ENCODE measurements at places on chromosomes 5 and 9. TPM values are rescaled to one million over a fixed set of nuclear protein-coding genes. Genes with fewer than 3 reads are reported as not detected.

The ZNF608 gene
- total RNA-seq: 18.2 TPM

The SLC46A2 gene
- total RNA-seq: not detected

The ZBED3 gene
- total RNA-seq: 4.7 TPM

The LCN6 gene
- total RNA-seq: 17.4 TPM

The SPINK4 gene
- not detected for total RNA-seq

The LURAP1L gene
- 2.4 TPM for total RNA-seq

The DBH gene
- total RNA-seq: not detected

The CCDC152 gene
- total RNA-seq: 0.77 TPM

The PDLIM4 gene
- 3.8 TPM for total RNA-seq

The CNTRL gene
- 4.2 TPM for total RNA-seq

The SPAAR gene
- 9.8 TPM for total RNA-seq

The AK1 gene
- 853 TPM for total RNA-seq

The QRFP gene
- total RNA-seq: not detected

DNA sequence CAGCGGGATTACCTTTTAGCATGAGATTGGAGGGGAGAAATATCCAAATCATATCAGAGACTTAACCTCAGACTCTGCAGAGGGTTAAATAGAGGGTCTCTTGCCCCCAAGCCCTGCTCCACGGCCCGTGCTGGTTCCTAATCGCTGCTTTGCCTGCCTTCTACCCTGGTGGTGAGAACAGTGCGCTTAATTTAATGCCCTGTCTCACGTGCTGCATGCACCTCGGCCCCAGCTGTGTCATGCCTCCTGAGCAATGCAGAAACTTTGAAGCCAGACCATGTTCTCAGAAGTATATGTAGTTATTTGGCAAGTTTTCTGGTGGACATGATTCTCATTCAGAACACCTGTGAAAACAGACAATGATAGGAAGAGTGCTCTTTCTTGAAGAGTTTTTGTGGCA lies 1.4 kb downstream of the OTULIN start:
- no peak for DNase-seq

- no peak for DNase-seq
Measured at GRCh38 chr5:163104464-163104863, 332.9 kb upstream of the CCNG1 start.

DNA sequence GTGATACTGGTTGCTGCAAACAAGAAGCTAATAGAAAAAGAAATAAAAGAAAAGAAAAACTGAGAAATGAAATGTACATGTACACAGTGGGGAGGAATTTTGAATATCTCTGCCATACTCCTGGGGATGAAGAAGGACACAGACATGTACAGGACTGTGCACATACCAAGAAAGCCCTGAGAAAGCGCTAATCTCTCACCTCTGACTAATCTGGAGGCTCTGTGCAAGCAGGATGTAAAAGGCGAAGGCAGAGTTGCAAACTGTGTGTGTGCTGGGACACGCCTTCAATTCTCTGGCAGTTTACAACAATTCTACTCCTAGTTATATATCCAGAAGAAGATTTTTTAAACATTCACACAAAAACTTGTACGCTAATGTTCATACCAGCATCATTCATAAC lies 211.4 kb downstream of the KIAA0825 start:
- DNase-seq: no peak

DNA sequence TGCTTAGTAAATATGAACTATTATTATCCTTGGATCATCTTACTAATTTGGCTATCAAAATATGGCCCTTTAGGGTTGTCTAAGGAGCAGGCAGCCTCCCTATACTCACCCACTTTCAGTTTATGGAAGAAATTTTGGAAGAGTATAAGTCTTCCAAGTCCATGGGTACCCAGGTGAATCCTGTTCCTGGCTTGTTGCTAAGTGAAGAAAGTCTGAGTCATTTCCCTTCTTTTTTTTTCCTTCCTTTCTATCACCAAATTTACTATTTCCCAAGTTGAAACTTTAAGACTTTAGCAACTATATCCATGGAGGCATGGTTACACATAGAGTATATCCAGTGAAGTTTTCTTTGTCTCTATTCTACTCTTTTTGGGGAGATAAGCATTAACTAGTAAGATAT lies 184.0 kb upstream of the ACTBL2 start:
- no peak for DNase-seq

DNA sequence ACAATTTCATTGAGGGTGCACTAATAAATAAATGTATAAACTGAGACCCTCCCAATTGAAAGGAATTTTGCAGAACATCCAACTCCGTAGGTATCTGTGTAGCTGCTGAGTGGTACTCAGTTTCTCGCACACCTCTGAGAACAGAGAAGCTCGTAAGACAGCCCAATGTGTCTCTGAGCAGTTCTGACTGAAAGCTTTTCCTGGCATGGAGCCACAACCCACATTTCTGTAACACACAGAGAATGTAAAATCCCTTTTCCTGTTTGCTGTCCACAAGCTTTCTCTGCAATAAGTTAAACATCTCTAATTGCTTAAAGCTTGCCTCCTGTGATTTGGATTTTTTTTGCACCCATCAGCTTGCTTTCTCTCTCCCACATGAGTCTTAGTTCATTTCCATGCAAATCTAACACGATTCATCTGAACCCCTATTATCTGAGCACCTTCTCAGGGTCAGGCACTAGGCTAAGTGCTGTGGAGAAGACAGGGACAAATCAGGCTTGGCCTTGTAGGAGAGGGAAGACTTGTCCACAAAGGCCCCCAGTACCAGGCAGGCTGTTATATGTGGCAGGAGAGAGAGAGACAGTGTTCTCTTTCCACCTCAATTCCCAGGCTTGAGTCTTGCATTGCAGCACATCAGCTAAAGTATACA lies 44.2 kb upstream of the COL15A1 start:
- no peak for DNase-seq

- DNase-seq: no peak
Measured at GRCh38 chr5:90888511-90889324, 330.1 kb downstream of the ADGRV1 start.

DNA sequence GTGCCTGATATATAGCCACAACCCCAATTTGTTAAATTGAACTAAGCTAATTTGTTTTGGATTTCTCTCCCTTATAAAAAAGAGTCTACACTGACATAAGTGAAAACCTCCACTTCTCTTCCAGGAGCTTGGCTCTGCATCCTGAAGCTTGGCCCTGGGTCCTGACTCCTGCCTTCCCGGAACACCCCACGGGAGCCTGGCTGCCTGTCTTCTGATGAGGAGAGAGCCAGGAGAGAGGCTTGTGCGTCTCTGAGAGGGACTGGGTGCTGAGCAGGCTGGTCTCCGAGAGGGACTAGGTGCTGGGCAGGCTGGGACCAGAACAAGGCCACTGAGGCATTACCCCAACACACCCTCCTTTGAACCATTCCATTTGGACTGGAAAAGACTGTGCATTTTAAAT lies 6.5 kb upstream of the PTGES start:
- peak; percentile 62 for DNase-seq

- no peak for DNase-seq
Measured at GRCh38 chr5:43193181-43193893, 1.3 kb downstream of the NIM1K start.

GRCh38 chr9:69174616-69175463 lies 763 bp downstream of the TJP2 start:
- DNase-seq: peak; percentile 39

GRCh38 chr5:147483188-147483790 lies 26.6 kb downstream of the DPYSL3 start:
- DNase-seq: no peak

DNA sequence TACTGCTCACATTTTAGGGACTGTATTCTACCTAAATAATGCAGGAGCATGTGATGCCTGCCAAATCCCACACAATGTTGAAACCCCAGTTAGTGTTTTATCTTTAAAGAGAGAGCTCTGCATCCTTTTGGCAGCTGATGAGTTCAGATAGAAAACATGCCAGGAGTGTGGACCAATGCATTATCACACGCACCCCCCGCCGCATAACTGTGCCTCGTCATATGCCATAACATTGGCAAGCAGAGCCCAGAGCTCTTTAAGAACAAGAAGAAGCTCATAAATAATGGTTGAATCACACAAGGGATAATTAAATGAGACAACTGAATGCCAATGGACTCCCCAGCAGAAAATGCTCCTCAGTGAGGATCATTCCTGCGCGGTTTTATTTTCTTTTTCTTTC lies 52.8 kb upstream of the RORB start:
- DNase-seq: peak; percentile 36

DNA sequence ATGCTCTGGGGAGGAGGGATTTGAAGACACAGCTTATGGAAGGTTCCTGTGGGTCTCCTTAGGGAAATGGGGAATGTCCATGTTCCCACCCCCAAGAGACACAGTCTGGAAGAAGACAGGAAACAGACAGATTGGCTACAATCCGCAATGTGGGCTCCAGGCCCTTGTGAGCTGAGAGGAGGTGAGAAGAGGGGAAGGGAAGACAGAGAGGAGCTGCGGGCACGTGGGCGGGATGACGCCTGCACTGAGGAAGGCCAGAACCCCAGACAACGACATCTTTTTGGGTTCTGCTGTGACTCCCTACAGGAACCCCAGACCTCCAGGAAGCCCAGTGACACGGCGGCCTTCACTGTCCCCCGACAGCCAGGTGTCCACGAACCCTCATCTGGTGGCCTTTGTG lies 29.9 kb upstream of the NKD2 start:
- peak; percentile 28 for DNase-seq

GRCh38 chr9:126448136-126448535 lies 121.5 kb downstream of the MVB12B start:
- no peak for DNase-seq

DNA sequence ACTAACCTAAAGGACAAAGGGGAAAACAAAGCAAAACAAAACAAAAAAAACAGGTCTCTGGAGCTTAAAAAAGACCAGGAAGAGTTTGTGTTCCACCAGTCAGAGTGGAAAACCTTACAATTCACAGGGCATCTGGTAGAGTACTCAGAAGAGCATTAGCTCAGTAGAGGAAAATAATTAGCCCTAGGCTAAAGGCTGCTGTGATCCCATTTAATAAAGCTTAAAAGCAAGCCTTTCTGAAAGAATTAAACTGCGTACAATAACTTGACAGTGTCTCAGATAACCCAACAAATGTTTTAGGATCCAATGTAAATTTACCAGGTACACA lies 7.3 kb downstream of the ECM2 start:
- DNase-seq: no peak

DNA sequence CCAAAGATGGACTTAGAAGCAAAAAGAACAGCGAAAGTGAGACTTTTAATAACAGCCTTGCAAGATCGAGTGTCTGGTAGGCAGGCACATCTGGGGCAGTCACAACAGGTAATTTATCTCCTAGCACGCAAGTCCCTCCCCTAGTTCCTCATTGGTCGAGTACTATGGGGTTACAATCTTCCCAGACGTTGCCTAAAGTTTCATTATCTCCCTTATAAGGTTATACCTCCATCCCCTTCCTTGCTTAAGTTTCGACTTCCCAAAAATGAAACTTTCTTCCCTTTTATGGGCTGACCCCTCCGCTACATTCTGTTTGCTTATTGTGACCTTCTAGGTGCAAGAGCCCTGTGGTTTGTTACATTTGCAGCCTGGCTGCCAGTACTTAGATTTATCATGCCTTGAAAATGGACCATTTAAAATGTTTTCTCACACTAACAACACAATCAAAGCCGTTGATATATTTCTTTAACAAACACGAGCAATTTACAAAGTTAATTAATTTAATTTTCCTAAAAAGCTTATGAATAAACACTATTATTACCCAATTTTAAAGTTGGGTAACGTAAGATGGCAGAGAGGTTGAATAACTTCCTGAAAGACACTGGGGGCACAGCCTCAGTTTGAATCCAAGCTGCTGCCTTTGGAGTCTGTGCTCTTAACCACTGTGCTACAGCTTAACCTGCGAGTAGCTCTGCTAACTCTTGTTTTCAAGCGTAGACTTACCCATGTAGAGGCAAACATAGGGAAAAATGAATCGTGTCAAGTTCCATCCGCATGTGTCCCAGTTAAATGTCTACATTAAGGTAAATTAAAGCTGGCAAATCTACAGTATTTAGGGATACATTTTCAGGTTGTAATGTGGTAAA lies 91.7 kb downstream of the EDIL3 start:
- DNase-seq: no peak

DNA sequence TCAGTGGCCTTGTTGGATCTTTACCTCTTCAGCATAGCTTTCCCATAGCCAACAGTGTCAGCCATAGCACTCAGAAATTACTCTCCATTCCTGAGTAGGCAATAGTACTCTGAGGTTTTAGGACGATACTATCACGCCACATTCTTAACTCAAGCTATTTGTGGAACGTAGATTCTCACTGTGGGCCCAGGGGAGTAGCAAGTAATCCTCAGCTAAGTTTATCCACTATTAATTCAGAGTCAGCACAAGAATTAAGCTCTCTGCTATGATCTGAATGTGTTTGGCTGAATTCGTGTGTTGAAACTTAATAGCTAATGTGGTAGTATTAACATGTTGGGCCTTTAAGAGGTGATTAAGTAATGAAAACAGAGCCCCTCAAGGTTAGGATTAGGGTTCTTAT lies 858.8 kb upstream of the NUDT12 start:
- DNase-seq: no peak

- no peak for DNase-seq
Measured at GRCh38 chr5:149559706-149560105, 8.5 kb upstream of the CSNK1A1 start.

GRCh38 chr5:111769541-111769940 lies 12.5 kb upstream of the NREP start:
- no peak for DNase-seq

- DNase-seq: no peak
Measured at GRCh38 chr5:105259581-105260217, 1697.1 kb upstream of the NUDT12 start.

GRCh38 chr9:134895567-134895907 lies 14.9 kb downstream of the FCN2 start:
- DNase-seq: no peak

GRCh38 chr9:68914751-68915150 lies 99.2 kb downstream of the PRKACG start:
- DNase-seq: no peak

DNA sequence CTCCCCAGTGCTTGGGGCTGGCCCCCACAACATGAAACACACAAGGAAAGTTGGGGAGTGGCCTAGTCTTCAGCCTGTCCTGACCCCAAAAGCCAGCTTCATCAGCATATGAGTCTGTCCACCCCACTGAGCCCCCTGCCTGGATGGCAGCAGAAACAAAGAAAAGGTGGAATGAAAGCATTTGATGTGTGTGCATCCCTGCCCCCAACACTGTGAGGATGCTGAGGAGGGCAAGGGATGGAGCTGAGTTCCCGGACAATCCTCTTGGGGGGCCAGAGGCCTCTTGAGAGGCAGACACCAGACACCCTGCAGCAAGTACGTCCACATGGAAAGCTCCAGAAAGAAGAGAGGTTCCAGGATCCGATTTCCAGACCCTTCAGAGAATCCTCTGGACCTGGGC lies 113.5 kb upstream of the PPP1R26 start:
- no peak for DNase-seq

GRCh38 chr9:75120686-75121085 lies 32.4 kb downstream of the OSTF1 start:
- DNase-seq: no peak

GRCh38 chr5:140322751-140323731 lies 20.1 kb upstream of the PFDN1 start:
- peak; percentile 63 for DNase-seq

DNA sequence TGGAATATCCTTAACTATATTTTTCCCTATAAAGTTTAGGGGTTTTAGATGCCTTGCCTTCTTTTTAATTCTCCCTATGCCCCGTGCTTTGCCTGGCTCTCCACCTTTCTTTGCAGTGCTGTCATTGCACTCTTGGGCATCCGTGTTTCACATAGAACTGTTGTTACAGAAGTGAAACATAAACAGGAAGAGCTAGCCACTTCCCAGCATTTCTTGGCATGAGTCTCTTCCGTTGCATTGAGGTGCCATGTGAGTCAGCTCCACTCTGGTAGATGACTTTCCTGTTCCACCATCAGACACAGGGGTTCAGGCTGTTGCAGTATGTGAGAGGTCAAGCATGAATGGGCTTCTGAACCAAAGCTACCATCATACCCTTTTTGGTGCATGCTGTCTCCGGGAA lies 73.4 kb downstream of the ANGPTL2 start:
- DNase-seq: no peak

All from left ventricle myocardium superior (tissue), 1 donor.